Vagina (tissue), 2 donors: ENCODE measurements at places on chromosomes 6 and 20.

DNA sequence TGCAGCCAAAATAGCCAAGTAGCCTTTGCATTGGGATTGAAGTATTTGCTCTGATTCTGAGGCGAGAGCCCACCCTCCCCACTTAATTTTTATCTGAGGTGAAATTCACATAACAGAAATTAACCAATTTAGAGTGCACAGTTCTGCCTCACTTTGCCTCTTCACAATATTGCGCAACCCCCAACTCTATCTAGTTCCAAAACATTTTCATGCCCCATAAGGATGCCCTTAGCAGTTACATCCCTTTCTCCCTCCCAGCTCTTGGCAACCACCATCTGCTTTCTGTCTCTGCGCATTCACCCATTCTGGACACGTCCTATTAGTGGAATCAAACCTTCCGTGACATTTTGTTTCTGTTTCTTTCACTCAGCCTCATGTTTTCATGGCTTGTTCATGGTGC lies 9.0 kb downstream of the MAS1L start:
- no peak for DNase-seq

DNA sequence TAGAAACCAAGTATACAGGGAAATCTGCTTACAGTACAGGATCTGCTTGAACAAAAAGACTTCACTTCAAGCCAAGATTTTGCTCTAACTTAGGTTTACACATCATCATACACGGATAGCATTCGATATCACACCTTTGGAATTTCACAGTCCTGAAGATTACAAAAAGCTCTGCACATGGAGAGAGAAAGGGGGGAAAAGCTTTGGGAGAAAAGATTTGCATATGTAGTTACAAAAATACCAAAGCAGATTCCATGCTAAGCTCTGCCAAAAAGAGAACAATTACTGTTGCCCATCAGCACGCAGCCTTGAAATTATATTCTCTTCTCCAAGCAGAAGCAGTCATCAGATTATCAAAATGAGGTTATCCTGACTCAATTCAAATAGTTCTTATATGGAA lies 62.0 kb downstream of the HIVEP2 start:
- DNase-seq: no peak

DNA sequence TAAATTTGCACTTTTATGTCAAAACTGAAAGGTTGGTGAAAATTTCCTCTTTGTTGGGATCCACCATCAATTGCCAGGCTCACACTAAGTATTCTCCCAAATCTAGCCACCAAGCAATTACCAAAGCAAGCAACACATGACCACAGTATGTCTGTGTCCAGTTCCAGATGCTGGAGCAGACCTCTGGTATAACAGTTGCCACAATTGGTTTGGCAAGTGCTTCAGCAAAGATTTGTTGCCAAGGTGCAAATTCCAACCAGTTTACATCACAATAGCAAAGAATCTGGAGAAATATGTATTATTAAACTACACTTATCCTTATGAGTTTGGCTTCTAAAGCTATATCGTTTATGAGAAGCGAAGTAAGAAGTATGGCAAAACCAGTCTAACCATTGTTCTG lies 6.4 kb downstream of the GTF2H5 start:
- DNase-seq: no peak

GRCh38 chr6:34908194-34908593 lies 19.1 kb downstream of the ANKS1A start:
- no peak for DNase-seq

GRCh38 chr6:141539617-141540016 lies 593.1 kb upstream of the GJE1 start:
- no peak for DNase-seq

DNA sequence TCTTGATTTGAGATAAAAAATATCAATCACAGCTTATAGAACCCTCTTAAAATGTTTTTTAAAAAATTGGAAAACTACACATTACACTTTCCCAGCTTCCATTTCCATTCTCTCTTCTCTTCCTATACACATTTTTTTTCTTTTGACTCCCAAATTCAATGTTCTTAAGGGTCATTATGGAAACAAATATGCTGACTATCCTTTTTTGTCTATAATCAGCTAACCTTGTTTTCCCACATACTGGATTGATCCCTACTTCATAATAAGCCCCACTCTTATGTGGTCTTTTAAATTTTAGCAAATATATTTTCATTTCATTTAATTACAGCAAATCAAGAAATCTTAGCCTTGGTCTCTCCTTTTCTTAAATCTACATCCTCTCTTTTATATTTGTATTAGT lies 378.4 kb downstream of the MEI4 start:
- no peak for DNase-seq

DNA sequence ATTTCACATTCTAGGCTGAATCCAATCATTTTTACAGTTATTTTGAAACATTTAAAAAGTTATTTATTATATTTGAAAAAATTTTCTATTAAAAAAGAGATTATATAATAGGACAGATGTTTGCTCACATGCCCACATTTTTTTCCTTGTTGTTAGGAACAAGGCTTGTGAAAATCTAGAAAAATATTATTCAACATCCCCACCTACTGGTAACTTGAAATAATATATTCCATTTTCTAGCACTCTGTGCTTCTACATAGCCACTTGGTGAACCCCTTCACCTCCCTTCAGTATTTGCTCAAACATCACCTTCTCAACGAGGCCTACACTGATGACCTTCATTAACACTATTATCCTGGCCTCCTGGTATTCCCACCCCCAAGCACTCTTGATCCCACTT lies 18.3 kb upstream of the GPRC6A start:
- DNase-seq: no peak

DNA sequence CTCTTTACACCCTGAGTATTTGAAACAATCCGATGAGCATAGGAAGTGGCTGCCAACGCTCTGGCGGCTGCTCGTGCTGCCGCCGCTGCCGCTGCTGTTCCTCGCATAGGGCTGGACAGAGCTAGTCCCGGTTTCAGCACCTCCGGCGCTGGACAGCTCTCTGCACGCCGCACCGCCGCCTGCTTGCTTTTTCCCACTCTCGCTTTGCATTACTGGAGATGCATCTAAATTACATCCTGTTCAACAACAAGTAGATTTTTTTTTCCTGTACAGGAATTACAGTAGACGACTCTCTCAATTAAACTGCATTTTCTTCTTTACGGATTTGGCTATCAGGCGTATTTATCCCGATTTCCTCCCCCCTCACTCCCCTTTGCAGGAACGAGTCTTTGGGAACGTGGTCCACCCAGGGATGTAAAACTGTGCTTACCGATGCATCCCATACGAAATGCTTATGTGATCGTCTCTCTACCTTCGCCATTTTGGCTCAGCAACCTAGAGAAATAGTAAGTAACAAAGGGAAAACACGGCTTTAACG lies 563.8 kb downstream of the LMBRD1 start:
- DNase-seq: no peak

DNA sequence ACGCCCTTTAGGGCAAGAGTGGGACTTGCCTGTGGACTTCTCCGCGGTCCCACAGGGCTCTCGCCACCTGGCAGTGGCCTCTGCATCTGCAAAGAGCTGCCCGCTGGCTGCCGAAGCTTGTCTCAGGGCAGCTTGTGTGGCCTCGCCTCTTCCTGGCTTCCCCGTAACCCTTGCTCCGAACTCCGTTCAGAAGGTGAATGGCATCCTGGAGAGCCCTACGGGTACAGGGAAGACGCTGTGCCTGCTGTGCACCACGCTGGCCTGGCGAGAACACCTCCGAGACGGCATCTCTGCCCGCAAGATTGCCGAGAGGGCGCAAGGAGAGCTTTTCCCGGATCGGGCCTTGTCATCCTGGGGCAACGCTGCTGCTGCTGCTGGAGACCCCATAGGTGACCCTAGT lies 3.0 kb downstream of the RTEL1 start:
- no peak for DNase-seq

- no peak for DNase-seq
Measured at GRCh38 chr20:19821606-19822005, 63.5 kb downstream of the RIN2 start.

GRCh38 chr6:169807229-169807628 lies 55.8 kb downstream of the ERMARD start:
- no peak for DNase-seq

- DNase-seq: no peak
Measured at GRCh38 chr20:568673-569415, 25.3 kb upstream of the CSNK2A1 start.

GRCh38 chr6:5302995-5303622 lies 41.8 kb downstream of the FARS2 start:
- no peak for DNase-seq

DNA sequence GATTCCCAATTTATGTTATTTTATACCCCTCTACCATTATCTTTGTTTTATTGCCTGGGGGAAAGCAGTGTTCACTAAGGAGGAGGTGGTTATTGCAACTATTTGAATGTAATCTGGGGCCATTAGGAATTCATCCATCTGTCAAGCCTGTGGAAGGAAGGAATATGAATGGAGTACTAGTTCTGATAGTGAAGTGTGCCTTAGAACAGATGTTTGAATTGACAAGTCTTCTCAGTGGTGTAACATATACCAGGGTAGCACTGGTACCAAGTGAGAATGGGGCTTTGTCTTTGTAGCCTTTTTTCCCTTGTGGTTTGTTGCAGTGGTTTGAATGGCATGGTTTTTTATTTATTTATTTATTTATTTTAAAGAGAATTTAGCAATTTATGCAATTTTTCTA lies 27.9 kb upstream of the HDAC2 start:
- DNase-seq: no peak

- no peak for DNase-seq
Measured at GRCh38 chr6:79734374-79734773, 103.2 kb downstream of the SH3BGRL2 start.

GRCh38 chr6:161477876-161478425 lies 204.1 kb upstream of the AGPAT4 start:
- no peak for DNase-seq

- no peak for DNase-seq
Measured at GRCh38 chr6:105568142-105568541, 165.3 kb upstream of the PREP start.

DNA sequence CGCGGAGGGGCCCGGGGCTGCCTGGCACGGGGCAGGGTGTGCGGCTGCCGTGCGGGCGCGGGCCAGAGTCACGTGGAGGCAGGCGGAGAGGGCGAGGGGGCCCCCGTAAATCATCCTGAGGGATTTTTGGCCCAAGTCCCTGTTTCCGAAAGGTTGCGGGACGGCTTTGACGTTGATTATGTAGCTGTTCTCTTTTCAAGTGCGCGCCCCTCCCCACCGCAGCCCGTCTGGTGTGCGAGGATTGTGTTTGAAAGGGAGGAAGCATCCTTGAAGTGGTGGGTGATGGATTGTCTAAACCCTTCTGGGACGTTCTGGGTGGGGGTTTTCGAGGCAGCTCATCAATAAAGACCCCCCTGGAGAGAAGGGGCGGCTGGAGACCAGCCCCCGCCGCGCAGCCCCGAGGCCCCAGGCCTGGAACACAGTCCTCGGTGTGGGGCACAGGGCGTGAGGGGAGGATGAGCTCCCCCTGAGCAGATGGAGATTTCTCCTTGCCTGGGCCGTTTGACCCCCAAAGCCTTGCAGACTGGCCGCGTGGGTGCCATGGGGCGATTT lies 7.0 kb upstream of the FOXF2 start:
- DNase-seq: no peak

DNA sequence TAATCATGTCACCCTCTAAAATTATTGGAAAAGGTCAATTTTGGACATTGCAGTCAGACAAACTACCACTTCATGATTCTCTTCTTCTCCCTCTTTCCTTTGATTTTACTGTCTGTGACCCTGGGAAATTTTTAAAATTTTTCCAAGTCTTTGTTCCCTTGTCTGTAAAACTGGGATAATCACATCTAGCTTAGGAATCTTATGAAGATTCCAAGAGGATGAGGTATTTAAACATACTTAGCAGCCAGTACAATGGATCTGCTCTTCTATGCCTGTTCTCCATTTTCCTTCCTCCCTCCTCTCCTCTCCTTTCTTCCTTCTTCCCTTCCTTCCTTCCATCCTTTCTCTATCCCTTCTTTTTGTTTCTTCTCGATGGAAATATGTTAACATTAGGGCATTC lies 651.6 kb upstream of the MARCKS start:
- DNase-seq: no peak

DNA sequence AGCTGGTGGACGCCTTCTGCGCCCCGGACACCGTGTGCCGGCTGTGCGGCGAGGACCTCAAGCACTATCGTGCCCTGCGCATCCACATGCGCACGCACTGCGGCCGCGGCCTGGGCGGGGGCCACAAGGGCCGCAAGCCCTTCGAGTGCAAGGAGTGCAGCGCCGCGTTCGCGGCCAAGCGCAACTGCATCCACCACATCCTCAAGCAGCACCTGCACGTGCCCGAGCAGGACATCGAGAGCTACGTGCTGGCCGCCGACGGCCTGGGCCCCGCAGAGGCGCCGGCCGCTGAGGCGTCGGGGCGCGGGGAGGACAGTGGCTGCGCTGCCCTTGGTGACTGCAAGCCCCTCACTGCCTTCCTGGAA lies 82.7 kb downstream of the SSR1 start:
- no peak for DNase-seq

DNA sequence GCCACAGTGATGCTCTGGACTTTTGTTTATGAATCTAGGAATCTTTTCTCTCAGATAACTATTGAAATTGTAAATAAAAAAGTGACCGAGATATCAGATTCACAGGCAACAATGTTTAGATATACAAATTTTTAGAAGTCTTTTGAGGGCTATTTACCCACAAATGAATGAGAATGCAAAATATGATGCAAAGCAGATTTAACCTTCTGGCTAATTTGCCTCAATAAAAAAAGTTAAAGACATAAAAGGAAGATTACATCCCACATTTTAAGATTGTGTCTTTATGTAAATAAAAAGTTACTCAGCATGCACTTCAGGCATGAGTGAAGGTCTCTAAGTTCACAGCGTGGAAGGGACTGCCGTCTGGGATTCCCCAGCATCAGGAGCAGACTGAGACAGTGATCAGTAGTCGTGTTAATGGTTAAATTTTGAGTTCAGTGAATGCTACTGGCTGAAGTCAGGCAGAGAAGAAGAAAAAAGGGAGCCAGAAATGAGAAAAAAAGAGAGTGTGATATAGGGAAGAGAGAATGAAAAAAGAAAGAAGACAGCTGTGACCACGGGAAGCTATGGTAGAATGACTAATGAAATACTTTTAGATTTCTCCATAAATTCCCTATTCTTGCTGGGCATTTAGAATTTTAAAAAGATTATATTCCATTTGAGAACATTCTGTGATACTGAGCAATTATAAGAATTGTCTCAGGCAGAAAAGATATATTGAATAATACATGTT lies 93.6 kb downstream of the MYB start:
- DNase-seq: no peak

- no peak for DNase-seq
Measured at GRCh38 chr6:3482869-3483268, 26.0 kb upstream of the SLC22A23 start.

GRCh38 chr6:98929498-98930060 lies 18.2 kb downstream of the FBXL4 start:
- no peak for DNase-seq

- DNase-seq: no peak
Measured at GRCh38 chr6:85580118-85580877, 13.4 kb downstream of the SNX14 start.

DNA sequence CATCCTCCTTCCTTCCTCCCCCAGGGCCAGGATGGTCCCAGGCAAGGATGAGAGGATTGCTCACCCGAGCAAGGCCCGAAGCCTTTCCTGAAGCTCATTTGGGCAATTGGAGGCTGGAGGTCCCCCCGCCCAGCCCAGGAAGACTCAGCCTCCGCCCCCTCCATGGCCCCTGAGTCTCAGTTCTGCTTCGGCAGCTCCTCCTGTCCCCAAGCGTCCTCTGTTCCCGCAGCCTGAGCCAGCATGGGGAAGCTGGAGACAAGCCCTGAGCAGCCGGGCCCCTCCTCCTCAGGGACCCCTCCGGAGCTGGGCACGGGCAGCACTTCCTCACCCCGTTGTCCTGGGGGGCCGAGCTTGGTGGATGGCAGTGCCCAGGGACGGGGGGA lies 26.0 kb downstream of the SLC17A9 start:
- no peak for DNase-seq

GRCh38 chr6:90701146-90701781 lies 114.4 kb upstream of the MAP3K7 start:
- no peak for DNase-seq

GRCh38 chr6:154522576-154522975 lies 12.1 kb upstream of the CNKSR3 start:
- no peak for DNase-seq
